Stimulated activated CD8-positive, alpha-beta memory T cell treated with anti-CD3 and anti-CD28 coated beads, Interleukin-4, amount 100 ng/mL, for 24 hours (primary cell): ENCODE measurements at places on chromosomes 1 and 21.

DNA sequence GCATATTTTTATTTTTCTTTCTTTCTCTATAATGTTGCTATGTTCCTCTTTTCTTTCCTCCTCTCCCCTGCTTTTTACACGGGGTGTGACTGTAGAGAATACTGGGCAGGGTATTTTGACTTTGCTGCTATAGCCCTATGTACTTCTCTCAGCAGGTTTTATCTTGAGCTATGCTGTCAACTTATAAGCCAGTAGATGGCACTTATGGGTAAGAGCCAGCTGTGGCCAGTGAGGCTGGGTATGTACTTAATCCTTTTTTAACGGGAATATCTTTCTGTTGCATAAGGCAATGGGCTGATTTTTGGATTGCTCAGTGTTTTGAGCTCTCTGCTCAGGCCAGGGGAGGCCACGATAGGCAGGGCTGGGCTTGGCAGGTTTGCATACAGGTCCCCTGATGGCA, 99.0 kb downstream of the KCNK2 start:
- DNase-seq = no peak

DNA sequence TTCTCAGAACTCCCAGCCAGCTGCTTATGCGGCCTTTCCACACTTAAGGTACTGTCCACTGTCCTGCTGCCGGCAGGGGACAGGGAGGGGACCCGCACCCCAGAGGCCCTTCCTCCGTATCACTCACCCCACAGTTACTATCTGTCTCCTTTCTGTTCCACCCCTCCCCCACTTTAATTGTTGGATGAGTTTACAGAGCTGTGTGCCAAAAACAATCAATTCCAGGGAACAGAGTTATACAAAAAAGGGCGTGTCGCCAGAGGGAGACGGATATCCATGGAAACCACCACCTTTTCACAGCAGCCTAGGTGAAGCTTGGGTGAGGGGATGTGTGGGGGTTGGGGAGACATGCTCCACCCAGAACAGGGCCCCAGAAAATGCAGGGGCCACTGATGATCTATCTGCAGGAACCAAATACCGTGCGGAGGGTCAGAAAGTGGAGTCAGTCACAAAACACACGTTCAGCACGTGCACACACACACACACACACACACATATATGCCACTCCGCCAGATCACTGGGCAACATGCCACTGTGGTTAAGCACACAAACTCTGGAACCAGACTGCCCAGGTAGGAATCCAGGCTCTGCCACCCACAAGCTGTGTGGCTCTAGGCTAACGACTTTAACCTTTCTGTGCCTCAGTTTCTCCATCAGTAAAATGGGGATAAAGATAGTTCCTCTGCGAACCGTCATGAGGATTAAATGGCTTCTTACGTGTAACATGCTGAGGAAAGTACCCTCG, 30.5 kb downstream of the CASZ1 start:
- DNase-seq = no peak

DNA sequence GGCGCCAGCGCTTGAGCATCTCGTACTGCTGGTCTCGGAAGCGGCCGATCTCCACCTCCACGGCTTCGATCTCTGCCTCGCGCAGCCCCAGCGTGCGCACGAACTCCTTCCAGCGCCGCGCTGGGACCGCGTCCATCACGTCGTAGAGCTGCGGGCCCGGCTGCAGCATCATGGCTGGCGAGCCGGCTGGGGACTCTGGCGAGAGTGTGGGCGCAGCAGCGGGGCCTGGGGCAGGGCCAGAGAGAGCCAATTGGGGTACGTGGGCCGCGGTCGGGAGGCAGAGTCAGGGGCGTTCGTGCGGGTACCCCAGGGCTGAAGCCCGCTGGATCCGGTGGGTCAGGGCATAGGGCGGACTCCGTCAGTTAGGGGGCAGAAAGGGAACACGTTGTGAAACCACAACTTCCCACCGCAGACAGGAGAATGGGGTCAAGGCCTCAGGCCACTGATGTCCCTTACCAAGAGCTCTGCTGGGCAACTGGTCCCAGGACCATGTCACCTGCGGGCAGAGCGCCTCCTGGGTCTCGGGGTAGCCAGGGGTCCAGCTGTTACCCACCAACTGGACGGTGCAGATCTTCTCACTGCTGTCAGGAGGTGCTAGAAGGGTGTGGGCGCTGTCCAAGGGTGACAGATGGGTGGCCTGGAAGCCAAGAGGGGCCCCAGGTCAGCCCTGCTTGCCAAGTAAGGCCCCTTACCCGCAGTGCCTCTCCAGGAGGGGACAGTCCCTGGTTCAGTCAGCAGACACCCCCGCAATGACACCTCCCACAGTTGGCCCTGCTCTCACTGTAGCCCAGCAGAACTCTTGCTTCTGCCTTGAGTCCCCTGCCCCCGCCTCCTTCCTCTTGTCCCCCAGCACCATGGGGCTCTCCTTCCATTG, 4.2 kb downstream of the TNFRSF25 start:
- no peak for DNase-seq

GRCh38 chr1:41789661-41790330, 128.9 kb downstream of the HIVEP3 start:
- no peak for DNase-seq

DNA sequence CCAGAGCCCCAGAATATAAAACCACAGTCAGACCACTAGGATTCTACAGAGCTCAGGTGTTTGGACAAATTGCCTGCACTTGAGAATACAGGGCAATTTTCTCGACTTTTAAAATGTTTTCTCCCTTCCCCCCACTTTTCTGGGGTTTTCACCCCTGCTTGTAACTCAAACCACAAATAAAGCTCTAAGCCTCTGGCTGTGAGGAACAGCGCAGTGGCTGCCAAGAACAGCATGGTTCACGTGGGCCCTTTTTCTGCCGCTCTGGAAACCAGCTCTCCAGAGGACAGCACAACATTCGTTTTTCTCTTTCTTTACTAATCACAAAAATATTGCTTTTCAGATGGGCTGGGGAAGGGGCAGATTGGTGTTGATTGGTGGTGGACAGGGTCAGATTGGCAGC, 102.2 kb upstream of the JUN start:
- DNase-seq = no peak

- DNase-seq = no peak
Measured at GRCh38 chr21:15141261-15141970, 76.6 kb upstream of the NRIP1 start.

GRCh38 chr1:242120432-242120831, 121.5 kb upstream of the MAP1LC3C start:
- no peak for DNase-seq

- no peak for DNase-seq
Measured at GRCh38 chr1:13469343-13469742, 44.5 kb downstream of the LRRC38 start.

GRCh38 chr1:45589861-45590260, 6.0 kb downstream of the NASP start:
- DNase-seq = no peak

DNA sequence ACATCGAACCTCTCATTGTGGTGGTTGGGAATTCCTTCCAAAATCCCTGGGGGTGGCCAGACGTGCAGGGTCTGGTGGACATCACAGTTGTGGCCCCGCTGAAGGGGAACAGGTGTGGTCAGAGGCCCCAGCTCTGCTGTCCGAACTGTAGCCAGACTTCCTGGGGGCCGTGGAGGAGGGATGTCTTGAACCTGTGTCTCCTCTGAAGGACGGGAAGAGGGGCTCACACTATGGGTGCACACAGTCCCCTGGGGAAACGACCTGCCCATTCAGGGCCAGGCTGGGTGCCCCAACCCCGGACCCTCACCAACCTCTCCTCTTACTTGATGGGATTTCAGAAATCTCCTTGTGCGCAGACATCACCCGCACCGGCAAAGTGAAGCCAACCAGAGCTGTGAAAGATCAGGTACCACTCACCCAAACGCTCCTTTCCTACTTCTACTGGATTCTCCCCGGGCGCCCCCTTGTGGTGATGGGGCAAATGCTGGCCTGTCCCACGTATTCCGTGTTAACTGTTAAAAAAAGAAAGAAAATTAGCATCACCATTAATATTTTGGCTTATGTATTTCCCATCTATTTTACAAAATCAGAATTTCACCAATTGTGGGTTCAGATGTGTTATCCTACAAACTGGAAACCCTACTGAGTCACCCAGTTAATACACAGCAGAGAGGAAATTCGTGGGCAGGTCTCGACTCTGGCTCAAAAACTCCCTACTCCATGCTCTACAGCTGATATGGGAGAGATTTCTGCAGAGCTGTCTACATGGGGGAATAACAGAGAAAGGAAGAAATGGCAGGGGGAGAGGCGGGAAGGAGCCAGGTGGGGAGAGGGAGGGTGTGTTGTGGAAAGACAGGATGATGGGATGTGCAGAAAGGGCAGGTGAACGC, 28.1 kb downstream of the PADI4 start:
- peak; percentile 55 for DNase-seq

DNA sequence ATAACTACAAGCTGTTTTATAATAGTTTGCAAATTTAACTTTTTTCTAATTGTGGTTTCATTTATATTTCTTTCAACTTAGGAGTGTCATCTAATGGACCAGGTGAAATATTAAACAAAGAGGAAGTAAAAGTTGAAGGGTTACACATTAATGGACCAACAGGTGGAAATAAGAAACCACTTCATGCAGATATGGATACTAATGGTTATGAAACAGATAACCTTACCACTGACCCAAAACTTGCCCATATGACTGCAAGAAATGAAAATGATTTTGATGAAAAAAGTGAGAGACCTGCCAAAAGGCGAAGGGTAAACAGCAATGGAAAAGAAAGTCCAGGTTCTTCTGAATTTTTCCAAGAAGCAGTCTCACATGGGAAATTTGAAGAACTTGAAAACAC, 59.7 kb downstream of the MIER1 start:
- DNase-seq = no peak

- no peak for DNase-seq
Measured at GRCh38 chr21:29481641-29482040, 182.9 kb downstream of the BACH1 start.

DNA sequence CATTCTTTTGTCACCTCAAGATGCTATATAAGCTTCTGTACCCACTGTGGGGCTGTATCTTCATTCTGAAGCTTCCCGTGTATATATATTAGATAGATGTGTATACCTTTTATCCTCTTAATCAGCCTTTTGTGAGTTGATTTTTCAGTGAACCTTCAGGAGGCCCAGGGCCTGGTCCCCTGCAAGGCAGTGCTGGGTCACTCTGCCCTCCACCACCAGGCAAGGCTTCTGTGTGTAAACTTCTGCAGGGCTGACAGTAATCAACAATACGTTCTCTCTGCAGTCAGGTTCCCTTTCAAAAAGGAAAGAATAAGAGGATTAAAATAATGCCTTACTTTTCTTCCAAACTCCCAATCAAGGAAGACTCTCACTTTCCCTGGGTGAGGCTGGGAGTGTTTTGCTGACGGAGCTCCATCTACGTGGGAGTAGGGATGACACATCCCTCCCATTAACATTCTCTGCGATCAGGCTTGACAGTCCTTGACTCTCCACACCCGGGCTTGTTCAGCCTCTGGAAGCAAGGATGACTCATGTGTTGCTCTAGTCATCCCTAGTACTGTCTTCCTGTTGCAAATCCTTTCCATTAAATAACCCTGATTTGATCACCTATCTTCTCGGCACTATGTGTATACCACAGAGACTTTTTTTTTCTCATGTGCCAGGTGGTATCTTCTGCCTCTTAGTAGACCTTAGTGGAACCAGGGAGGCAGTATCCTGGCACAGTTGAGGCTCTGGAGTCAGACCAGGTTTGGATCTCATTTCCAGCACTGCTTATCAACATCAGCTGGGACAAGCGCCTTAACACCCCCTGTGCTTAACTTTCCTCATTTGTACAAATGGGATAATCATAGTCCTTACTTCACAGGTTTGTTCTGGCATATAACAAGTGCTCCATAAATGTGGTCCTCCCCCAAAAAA, 70.3 kb upstream of the KCNK1 start:
- DNase-seq = no peak
